ENCODE measurements at places on chromosomes 7 and 10.

DNA sequence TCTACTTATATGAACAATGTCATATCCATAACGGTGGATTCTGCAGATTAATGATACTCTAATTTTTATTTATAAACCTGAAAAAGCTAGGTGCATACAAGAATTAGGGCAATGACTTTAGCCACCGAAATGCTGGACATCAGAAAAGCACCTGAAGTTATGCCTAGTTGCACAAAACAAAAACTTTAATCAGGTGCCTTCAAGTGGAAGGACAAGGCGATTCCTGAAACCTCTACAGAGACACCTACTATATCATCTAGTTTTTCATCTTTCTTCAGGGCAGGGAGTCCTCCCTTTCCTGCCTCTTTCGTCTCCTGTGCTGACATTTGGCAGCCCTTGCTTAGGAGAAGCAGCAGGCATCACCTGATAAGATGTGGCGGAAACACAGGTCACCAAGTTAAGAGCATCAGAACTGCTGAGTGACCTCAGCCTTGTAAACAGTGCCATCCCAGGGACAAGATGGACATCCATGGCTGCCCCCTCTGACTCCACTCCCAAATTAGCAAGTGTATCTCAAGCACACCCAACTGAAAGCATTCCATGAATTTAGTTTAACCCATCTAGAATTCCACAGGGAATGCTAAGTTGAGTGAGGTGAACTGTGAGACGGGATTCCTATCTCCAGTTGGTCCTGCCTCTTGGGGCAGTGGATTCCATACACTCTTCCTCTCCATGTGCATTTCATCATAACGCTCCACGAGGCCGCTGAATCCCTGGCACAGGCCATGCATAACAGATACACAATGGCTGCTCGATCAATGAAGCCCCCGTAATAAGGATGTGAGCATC, 5.8 kb downstream of the ITPRIP start:
- no peak for DNase-seq

- DNase-seq: no peak
Measured at GRCh38 chr10:125169915-125170314, 9.6 kb upstream of the CTBP2 start.

- DNase-seq: no peak
Measured at GRCh38 chr7:46448478-46448877, 527.4 kb upstream of the IGFBP3 start.

GRCh38 chr7:30249316-30249715, 35.1 kb upstream of the ZNRF2 start:
- DNase-seq: no peak

DNA sequence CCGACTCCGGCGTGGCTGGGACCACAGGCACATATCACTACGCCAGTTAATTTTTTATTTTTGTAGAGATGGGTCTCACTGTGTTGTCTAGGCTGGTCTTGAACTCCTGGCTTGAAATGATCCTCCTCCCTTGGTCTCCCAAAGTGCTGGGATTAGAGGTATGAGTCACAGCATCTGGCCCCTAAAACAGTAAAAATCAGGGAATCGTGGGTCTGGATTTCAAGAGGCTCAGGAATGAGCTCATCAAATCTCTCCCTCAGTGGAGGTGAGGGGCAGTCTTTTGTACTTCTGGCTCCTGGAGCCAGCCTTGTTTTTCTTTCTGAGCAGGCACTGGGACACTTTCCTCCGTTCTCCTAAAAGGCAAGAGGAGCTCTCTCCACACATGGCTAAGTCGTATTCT, 32.1 kb upstream of the RHEB start:
- no peak for DNase-seq

Measured in activated naive CD4-positive, alpha-beta T cell treated with anti-CD3 and anti-CD28 coated beads, Interleukin-2, amount 10 ng/mL, durations not matched to agents 7 days and 5 days (primary cell).